ENCODE measurements at places on chromosomes 7 and 10.

GRCh38 chr7:30206491-30206890 lies 71.7 kb downstream of the MTURN start:
- no peak for DNase-seq

DNA sequence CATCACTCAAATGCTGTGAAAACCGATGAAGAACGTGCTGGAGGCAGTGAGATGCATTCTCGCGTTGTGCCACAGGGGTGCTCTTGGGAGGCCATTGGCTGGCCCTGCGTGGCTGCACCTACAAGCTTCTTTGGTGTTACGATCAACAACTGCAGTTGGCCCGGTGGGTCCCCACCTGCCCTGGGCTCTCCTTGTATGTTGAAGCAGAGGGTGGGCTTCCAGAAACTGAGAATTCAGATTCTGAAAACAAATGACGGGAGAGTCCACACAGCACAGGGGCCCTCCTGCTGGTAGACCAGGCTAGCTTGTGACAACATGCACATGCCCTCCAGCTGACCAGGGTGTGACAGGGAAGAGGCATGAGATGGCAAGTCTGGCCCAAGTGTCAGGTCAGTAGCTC lies 23.7 kb upstream of the DDC start:
- DNase-seq: peak; percentile 49

GRCh38 chr10:105592468-105592867 lies 951.4 kb downstream of the SORCS3 start:
- DNase-seq: no peak

DNA sequence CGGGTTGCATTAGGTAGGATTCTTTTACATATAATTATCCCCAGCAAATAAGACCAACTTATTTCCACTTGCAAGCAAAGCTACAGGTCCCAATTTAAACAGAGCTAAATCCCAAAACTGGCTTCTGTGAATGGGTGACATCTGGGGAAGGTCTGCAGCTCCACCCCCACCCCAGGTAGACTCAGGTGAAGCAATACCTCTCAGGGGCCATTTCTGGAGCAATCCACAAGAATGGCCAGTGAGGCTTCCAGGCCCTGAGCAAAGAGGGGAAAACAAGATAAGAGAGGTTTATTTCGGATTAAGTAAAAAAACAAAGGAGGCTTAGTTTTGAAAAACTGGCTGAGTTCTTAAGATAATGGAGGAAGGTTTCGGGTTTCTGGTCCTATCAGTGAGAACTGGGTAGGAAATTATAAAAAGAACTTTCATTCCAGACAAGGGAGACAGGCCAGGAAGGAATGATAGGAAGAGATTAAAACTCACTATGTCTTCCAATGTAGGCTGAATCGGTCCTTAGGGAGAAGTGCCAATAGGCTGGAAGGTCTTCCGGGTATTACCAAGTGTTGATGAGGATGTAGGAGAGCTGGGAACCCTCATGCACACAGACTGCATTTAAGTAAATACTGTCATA lies 25.4 kb downstream of the SH3PXD2A start:
- DNase-seq: no peak

DNA sequence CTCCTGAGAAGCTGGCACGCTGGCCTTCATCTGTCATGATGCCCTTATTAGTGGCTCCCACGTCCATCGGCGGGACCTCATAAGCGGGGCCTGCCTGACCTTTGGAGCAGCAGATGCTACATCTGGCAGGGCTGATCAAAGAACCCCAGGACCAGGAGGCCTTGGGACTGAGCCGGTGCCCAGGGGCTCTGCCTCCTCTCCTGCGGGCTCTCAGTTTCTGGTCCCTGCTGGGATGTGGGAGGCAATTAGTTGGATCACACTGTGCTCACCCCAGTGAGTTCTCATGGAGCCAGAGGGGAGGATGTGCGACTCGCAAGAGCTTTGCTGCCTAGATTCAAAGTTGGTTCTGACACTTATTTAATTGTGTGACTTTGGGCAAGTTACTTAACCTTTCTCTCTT lies 28.7 kb upstream of the SFRP5 start:
- no peak for DNase-seq

DNA sequence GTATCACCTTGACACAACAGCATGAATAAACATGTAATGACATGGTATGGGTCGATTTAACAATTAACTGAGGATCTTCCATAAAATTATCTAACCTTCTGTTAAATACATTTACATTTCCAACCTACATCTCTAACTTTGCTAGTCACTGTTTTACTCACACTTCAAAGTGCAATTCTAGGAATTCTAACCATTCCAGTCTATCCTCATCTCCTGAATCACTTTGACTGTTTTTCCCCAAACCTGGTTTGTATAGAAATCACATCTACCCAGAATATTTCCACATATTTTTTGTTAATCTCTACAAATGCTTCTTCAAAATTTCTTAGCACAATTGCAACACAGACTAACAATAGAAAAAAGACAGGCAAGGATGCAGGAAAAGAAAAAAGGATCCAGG lies 6.2 kb downstream of the ABI1 start:
- DNase-seq: no peak

DNA sequence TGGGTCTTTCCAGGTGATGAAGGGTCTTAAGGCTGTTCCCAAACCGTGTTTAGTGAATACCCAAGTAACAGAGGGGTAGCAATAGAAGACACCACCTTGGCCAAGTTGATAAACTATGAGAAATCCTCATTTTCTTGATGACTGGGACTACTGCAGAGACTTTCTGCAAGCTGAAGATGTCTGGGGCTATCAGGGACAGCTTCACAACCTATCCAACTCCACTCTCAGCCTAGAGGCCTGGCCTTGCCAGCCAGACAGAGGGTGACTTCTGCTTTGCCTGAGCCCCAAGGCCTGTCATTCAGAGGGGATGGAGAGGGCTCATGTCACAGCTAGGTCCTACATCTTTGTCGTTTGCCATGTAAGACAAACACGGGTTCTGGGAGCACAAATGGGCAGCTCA lies 255.9 kb upstream of the GRB10 start:
- DNase-seq: no peak

- no peak for DNase-seq
Observed at GRCh38 chr7:29123626-29124190, 22.6 kb downstream of the CPVL start.
